Stimulated activated CD4-positive, alpha-beta T cell treated with anti-CD3 and anti-CD28 coated beads, Interleukin-4, amount 100 ng/mL, for 24 hours (primary cell): ENCODE measurements at places on chromosomes 16 and 17.

- DNase-seq, result no peak
Measured at GRCh38 chr16:14502932-14503741, 126.9 kb downstream of the PARN start.

DNA sequence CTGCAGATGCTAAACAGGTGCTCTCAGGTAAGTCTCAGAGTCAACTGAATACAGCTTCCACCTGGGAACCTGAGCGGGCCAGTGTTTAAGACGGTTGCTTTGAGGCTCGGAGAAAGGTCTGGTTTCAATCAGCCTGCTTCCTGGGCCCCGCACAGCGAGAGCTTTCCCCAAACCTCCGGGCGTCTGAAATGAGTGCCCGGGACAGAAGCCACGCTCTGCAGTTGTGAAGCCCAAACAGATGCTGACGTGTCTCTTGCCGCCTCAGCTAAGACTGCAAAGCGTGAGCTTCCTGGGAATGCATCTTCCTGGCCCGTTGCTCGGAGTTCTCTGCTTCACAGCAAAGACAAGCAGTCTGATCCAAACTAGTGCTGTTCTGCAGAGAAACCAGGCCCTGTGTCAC is 36.7 kb downstream of the PLXDC1 start:
- DNase-seq, result no peak

GRCh38 chr16:17603626-17604025 is 132.9 kb upstream of the XYLT1 start:
- DNase-seq, result no peak

- no peak for DNase-seq
Measured at GRCh38 chr16:89736554-89736953, 15.2 kb downstream of the ZNF276 start.

- DNase-seq, result no peak
Measured at GRCh38 chr16:22886927-22887326, 73.0 kb downstream of the HS3ST2 start.

DNA sequence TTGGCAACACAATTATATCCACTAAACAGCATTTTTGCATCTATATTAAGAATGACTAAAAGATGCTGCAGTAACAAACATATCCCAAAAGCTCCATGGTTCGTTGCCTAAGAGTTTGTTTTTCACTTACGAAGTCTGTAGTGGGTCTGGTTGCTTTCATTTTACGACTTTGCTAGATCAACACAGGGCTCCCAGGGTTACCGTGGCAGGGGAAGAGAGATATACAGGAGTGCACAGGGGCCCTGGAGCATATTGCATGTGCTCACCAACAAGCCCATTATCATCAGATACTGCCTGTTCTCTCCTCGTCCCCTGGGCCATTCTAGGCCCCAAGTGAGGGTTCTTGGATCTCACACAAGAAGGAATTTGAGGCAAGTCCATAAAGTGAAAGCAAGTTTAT is 3.1 kb upstream of the MMP2 start:
- no peak for DNase-seq

DNA sequence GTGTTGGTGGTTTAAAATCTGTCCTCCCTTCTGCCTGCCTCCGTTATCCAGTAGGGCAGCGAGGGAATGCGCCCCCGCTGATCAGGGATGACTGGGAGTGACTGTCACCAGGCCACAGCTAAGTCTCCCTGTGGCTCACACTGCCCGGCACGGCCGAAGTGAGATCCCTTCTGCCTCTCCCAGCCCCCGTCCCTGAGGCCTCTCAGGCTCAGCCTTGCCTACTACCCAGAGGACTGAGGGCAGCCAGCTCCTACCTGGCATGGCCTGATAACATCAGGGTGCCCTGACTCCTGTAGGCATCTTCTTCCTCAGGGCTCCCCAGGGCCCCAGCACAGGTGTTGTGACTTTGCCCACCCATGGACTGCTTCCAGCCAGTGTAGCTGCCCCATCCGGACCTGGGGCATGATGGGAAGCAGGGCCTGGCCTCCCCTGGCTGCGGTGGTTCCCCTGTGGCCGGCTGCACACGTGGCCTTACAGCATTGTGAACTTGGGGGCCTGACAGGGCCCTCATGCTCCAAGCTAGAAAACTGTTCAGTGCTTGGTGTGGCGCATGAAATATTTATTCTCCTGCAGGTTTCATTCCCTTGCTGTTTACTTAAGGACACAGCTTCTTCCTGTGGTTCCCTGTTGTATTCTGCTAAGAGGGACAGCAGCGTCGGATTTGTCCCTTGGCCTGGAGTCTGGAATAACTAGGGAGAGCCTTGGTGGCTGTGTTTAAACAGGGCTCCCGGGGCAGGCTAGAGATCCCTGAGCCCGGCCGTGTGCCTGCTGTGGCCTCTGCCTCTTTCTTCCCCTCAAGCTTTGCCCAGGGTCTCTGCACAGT is 30.0 kb downstream of the GINS2 start:
- DNase-seq, result no peak

DNA sequence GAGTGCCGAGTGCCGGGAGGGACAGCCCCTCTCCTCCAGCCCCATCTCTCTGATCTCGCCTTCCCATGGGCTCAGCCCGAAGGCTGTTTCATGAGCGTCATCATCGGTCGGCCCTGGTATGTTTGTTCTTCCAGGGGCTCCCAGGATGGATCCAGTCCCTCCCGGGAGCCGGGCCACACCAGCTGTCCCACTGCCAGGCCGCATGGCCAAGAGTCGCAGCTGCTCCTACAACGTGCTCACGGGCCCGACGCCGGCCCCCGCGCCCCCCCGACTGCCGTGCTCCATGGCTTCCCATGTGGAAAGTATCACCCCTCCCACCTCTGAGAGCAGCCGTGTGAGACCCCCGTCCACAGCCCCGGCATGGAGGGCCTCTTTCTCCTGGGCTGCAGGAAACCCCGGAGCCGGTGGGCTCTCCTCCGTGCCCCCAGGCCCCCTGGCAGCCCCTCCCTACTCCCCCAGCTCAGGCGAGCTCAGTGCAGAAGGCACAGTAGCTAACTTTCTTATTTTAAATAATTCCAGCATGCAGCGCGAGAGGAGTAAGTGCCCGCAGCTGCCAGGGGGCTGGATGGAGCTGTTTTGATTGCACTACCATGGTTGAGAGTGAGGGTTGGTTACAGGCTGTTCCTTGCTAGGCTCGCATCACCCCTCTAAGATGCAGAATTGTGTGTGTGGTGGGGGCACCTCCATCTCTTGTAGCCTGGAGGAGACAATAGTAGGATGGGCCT is 26.6 kb upstream of the GSE1 start:
- DNase-seq, result no peak

DNA sequence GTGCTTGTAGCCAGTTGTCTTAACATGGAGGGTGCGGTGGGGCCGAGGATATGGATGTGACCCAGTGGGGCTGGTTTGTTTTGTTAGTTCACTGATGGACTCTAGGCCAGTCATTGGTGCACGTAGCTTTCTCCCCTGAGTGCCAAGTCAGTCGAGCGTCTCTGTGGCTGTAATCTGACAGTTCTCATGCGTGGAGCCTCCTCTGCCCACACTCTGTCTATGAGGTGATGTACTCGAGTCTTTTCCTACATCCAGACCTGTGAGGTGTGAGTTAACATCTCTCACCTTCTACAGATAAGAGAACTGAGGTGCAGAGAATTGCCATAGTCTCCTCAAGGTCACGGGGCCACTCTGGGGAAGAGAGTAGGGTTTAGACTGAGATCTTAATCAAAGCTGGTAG is 90.2 kb downstream of the MARCHF10 start:
- no peak for DNase-seq

GRCh38 chr17:876272-876671 is 94.1 kb downstream of the MRM3 start:
- peak; percentile 5 for DNase-seq

GRCh38 chr17:9594065-9594464 is 17.6 kb downstream of the CFAP52 start:
- no peak for DNase-seq

DNA sequence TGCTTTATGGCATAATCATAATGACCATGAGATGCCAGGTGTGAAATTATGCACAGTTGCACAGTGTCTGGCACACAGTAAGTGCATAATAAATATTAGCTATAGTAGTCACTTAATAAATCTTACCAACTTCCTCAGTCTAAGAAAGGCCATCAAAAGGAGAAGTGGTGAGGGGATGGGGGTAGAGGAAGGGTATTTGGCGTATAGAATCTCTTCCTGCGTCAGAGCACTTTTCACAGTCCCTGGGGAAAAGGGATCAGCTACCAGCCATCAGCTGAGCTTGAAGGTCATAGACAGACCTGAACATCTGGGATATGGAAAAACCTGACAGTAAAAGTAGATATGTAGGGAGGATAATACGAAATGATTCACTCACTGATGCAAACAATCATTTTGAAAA is 5.8 kb downstream of the CRHR1 start:
- no peak for DNase-seq

DNA sequence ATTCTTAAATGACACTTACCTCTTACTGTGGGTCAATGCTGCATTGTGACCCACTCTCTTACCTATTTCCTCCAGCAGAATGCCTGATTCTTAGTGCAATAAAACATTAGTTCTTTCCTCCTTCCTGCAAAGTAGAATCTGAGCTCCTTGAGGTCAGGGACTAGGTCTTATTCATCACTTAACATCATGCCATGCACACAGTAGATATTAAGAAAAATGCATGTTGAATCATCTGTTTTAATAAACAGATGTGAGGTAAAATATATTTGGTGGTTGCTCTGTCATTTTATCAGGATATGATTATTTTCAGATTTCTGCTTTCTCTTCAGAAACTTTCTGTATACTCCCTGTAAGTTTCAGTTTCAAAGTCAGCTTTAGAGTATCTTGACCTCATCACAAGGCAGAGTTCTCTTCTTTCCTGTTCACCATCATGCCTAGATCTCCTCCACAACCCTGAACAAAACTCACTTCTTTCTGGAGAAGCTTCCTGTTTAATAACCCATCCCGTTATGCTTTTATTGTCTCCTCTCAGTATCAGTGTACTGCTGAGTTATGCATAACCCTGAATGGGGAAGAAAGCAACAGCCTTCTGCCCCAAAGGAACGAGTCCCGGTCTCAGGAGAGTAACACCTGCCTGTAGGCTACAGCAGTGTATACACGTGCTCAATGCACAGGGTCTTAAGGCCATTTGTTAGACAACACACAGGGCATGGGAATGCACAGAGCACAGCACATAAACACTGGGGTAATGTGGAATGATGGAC is 30.3 kb upstream of the SUPT4H1 start:
- DNase-seq, result no peak

- no peak for DNase-seq
Measured at GRCh38 chr16:78402833-78403232, 303.4 kb downstream of the WWOX start.

- no peak for DNase-seq
Measured at GRCh38 chr17:5638596-5638995, 54.3 kb upstream of the NLRP1 start.

DNA sequence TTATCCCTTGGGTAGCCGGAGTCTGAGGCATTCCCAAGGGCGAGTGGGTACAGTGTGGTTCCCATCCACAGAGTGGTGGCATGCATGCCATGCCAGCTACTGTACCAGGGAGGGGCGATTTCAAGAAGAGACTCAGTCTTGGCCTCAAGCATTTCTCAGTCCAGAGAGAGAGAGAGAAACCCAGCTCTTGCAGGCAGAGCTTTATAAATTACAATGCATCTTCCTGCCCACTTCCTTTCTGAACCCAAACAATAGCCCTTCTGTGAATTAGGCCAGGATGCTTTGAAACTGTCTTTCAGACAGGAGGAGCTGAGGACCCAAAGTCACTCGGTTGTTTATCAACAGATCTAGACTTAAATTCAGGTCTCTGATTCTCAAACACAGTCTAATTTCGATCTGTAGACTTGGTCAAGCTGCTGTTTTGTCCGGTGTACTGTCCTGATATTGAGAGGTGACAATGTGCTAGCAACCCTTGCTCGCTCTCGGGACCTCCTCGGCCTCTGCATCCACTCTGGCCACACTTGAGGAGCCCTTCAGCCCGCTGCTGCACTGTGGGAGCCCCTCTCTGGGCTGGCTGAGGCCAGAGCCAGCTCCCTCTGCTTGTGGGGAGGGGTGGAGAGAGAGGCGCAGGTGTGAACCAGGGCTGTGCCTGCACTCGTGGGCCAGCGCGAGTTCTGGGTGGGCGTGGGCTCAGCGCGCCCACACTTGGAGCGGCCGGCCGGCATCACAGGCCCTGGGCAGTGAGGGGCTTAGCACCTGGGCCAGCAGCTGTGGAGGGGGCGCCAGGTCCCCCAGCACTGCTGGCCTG is 408.0 kb downstream of the UTP18 start:
- no peak for DNase-seq

- DNase-seq, result no peak
Measured at GRCh38 chr17:3986939-3987335, 22.7 kb upstream of the ATP2A3 start.

DNA sequence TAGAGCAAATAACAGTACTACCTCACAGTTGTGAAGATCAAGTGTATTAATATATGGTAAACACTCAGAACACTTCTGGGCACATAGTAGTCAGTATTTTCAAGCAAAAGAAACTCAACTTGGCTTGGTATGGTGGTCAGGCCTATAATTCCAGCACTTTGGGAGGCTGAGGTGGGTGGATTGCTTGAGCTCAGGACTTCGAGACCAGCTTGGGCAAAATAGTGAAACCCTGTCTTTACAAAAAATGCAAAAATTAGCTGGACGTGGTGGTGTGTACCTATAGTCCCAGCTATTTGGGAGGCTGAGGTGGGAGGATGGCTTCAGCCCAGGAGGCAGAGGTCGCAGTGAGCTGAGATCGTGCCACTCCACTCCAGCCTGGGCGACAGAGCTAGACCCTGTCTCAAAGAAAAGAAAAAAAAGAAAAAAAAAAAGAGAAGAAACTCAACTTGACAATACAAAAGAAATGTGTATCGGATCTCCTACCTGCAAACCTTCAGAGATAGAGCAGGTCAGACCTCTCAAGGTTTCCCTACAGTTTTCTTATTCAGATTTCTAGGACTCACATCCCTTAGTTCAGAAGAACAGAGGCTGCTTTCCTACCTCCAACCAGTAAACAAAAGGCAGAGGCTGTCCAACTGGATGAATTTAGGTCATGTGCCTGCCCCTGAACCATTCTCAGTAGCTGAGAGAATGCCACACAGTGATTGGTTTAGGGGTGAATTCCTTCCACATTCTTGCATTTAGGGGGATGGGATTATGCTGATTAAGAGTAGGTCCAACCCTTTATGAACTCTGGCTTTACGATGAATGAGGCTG is 1.7 kb upstream of the KPNA2 start:
- DNase-seq, result no peak

DNA sequence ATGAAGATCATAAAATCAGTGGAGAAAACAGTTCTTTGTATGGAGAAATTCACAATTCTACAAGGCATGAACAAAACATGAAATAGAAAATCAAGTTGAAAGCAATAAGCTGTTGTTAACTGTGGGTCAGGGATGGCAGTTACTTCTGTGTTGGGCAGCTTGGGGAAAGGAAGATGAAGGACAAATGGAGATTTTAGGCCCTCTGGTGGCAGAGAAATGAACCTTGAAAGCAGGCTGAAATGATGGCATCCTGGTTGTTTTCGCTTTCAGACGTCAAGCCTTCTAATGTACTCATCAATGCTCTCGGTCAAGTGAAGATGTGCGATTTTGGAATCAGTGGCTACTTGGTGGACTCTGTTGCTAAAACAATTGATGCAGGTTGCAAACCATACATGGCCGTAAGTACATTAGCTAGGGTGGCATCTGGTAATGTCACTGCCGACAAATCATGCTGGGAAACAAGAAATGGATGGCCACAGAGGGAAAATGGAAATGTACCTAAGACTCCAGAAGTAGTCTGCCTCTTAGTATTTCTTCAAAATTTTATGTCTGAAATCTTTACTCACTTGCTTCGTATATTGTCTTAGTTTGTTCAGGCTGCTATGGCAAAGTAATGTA is 108.9 kb downstream of the MAP2K6 start:
- no peak for DNase-seq

GRCh38 chr17:48527547-48527932 is 3.3 kb downstream of the HOXB1 start:
- DNase-seq, result no peak
